Melanocyte of skin (primary cell): ENCODE measurements at places on chromosomes 2 and 18. TPM values are rescaled to one million over a fixed set of nuclear protein-coding genes. Genes with fewer than 3 reads are reported as not detected.

CHRND gene
- not detected in 2 replicates for total RNA-seq

PTPRN gene
- total RNA-seq, result 0.33 and 1.9 TPM in 2 replicates

MAT2A gene
- total RNA-seq, result 234 and 258 TPM in 2 replicates

CKAP2L gene
- total RNA-seq, result 6.5 and 8.9 TPM in 2 replicates

DNAH7 gene
- total RNA-seq, result 0.34 and 0.73 TPM in 2 replicates

LRATD1 gene
- total RNA-seq, result under 0.01 TPM in 2 replicates

GCG gene
- not detected in 2 replicates for total RNA-seq

MAB21L4 gene
- not detected in 2 replicates for total RNA-seq

HAUS1 gene
- total RNA-seq, result 40.7 and 53.7 TPM in 2 replicates
